ENCODE measurements at places on chromosomes 7 and 10.

DNA sequence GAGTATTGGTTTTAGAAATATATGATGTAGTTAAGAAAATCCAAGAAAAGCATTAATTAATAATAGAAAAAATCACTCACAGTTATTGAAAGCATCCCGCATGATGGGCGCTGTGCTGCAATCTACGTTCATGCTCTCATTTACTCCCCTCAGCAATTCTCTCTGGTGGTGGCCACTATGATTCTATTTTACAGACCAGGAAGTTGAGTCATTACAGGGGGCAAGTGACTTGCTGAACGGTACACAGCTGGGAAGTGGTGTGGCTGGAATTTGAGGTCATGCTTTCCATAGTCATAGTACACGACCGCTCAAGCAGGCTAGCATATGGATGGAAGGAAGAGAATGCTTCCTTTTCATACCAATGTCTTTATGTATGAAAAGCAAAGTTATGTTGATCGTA is 117.4 kb downstream of the TES start:
- no peak for DNase-seq

- DNase-seq = no peak
Observed at GRCh38 chr7:70132852-70133690, 534.8 kb downstream of the AUTS2 start.

- no peak for DNase-seq
Observed at GRCh38 chr10:97427571-97428179, 1.7 kb downstream of the PGAM1 start.

DNA sequence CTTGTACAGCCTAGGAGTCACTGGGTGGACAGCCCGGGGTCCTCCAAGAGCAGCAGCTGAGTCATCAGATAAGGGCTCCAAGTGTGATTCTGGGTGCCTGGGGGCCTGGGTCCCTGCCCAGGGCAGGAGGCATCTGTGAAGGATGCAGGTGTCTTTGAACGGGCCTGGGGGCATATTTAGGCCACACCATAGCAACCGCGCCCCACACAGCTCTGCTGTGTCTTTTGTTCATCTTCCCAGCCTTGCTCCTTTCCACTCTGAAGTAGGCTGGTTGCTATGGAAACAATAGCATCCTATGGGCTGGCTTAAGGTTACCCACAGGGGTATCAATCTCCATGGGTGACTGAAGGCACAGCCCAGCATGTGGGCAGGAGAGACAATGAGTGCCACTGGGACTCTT is 324.7 kb downstream of the TCERG1L start:
- DNase-seq = no peak

DNA sequence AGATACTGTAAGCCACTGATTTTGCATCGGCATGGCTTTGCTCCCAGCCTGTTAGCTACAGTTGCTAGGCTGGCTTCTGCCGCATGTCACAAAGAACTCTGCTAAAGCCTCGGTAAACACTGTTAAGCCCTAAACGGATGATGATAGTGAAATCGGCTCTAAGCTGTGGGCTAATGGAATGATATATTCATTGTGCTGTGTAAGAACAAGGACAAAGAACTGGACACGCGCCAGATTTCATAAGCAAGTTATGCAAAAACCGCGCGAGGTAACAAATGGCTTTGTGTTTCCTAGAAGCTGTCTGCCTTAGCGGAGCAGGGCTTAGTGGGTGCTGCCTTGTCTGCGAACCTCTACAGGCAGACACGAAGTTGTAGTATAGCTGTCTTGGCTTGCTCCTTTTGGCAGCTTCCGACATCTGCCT is 331.3 kb upstream of the COBL start:
- DNase-seq = peak; percentile 80

- DNase-seq = no peak
Observed at GRCh38 chr10:104247513-104248146, 7.1 kb upstream of the GSTO1 start.

- DNase-seq = no peak
Observed at GRCh38 chr10:79927111-79927828, 21.6 kb downstream of the SFTPD start.

- DNase-seq = no peak
Observed at GRCh38 chr10:87862679-87863052, 667 bp downstream of the KLLN start.

DNA sequence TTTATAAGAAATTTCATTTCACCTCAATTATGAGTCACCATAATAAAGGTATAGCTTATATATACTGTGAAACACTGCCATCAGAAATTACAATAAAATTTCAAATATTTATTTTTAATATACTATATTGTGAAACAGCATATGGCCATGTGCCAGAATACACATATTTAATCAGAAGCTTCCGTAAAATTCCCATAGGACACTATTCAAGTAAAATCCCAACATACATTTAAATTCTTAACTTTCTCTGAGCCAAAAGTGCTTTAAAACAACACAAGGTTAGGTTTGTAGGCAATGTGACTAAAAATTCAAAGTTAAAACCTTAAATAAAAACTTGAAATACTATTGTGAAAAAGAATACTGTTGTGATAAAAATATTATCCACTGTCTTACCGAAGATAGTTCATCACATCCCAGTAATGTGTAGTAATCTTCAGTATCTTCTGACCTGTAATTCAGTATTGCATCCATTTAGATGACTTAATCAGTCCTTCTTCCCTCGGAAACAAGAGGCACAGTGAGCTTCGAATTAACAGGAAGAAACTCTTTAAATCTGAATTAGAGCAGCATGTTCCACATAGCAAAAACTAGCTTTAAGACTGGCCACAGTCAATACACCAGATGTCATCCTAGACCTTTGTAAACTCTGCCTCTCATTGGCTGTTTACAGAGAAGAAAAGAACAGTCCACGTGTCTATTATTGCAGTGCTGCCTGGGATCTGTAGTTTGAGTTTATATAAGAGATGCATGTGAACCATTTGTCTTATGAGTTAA is at the start of gene DNAJC12:
Gene DNAJC12 (minus strand): TSS at position 648 of the 774 bp plus-strand sequence. CDS start 177 bp downstream, at position 471.
- no peak for DNase-seq

- no peak for DNase-seq
Observed at GRCh38 chr7:69610374-69611084, 12.3 kb downstream of the AUTS2 start.

DNA sequence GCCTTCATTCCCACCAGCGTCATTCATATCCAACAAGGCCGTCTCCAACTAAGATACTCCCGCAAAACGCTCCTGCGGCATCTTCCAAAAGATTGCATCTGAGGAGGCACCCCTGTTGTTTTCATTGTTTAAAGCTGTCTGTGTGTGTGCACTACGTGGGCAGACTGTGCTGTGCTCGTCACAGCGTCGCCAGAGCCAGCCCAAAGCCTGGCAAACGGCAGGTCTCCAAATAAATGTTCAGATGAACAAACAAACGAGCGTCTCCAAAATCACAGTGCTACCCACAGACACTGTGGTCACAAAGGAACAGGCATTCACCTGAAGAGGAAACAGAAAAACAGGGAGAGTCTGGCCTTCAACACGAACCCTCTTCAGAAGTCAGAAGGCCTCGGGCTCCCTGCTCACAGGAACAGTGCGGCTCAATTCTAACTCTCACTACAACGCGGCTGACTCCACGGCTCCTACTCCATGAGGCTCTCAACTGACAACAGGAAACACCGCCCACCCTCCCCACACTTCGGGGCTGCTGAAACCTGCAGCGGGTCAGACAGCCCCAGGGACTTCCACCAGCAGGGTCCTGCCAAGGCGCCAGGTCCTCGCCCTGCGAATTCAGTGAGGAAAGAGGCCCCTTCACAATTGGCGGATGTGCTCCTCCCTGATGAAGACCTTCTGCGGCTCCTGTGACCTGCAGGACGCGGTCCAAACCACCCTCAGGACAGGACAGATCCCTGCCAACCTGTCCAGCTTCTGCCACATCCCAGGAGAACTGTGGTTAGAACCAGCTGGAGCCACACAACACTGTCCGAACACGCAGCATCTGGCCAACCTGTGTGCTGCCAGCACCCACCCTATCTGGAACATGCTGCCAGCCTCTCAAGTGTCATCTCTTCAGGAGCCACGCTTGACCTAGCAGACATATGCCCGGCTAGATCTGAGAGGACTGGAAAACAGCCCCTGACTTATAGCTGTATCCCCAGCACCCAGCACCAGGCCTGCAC is 36.1 kb downstream of the MAD1L1 start:
- no peak for DNase-seq

DNA sequence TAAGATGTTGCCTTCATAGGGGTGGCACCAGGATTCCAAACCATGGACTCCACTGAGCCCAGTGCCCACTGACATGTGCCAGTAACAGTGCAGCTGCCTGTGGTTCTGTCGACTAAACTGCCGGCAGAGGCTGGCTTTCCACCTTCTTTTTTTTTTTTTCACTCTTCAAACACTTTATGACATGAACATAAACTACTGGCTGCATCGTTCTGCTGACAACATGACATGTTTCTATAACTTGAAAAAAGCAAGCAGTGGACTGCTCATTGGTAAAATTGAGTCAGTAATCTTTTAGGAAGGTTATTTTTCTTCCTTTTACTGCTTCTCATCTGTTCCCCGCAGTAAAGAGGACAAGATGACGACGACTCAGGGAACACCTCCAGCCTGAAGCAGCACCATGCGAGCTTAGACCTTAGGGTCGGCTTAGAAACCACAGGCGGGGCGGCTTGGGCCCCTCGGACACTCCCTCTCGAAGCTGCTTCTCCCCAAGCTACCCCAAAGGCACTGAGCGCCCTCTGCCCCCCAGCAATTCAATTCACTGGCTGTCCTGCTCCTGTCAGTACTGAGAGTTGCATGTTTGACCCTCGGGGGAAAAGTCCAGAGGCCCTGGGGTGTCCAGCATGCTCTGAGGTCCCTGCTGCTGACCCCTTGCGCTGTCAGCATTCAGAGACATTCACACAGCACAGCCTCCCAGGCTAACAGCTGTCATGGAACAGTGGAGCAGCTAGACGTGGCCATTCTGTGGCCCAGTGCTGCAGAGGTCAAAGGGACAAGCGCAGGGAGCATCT is 112.5 kb downstream of the EGFR start:
- no peak for DNase-seq

DNA sequence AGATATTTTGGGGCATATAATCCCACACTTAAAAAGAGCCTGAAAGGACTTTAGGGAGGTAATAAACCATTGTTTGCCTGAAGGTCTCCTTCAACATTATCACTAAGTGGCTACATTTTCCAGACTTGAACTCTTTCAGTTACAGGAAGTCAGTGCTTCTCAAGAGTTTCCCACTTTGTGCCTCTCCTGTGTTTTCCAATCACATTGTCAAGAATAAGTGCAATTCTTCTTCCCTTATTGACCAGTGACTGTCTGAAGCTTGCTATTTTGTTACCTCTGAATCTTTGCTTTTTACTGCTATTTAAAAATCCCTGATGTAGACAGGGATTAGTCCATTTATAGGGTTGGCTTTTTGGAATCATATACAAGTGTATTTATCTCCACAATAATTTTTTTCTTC is 346.7 kb upstream of the ANKRD30A start:
- DNase-seq = no peak

- no peak for DNase-seq
Observed at GRCh38 chr10:62666275-62666674, 138.2 kb upstream of the ADO start.

GRCh38 chr10:3783682-3784432 is 1.2 kb downstream of the KLF6 start:
- peak; percentile 69 for DNase-seq

- no peak for DNase-seq
Observed at GRCh38 chr10:122126763-122127659, 138.0 kb downstream of the TACC2 start.

- no peak for DNase-seq
Observed at GRCh38 chr10:3407208-3407607, 234.6 kb upstream of the PITRM1 start.

DNA sequence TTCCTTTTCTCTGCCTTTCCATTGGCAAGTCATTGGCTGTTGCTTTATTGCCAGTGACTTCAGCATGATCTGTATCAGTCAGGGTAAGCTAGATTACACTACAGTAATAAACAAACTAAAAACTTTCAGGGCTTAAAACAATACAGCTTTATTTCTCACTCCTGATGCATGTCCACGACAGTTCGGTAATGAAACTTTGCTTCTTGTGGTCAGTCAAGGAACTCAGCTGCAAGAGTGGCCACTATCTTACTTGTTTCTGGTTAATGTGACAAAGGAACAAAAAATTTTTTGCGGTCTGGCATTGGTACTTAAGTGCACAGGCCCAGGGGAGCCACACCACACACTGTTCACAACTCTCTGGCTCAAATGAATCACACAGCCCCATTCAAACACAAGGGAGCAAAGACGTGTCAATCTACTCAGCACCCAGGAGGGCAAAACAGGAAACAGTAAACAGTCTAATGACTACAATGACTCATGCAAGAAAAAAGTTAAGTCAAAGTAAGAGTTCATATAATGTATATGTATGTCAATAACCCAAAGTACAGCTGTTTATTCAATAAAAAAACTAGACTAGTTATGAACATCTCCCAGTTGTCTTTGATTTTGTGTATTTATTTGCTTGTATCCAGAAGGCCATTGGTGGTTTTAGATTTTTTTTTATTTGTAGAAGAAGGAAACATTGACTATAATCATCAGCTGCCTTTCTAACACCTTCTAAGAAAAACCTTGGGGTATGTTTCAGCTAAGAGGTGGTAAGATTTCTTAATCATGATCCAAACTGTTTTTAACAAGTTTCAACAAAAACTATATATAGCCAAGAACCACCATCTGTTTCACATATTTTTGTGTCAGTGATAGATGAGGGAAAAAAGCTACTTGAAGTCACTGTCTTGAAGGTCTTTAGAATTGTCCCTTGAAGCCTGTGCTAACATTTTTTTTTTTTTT is 134.4 kb upstream of the FAM3C start:
- no peak for DNase-seq

DNA sequence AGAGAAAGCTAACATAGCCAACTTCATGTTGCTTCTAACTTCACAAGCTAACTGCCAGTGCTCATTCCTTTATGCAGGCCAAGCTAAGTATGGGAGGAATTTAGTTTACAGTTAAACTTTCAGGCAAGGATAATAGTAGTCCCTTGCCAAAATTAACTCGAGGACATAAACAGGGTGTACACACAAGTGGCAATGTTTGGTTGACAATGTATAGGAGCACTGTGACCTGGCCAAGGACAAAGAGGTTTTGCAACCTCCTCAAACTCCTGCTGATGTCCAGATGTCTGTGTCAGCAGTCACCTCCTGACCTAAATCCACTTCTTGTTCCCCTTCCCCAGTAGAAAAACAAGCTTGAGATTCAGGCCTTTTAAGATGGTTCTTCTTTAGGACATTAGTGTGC is 494.6 kb upstream of the KLF6 start:
- no peak for DNase-seq

GRCh38 chr7:25732766-25733217 is 419.2 kb upstream of the NFE2L3 start:
- DNase-seq = no peak
